ENCODE measurements at places on chromosomes 11 and 22. TPM values are rescaled to one million over a fixed set of nuclear protein-coding genes. Genes with fewer than 3 reads are reported as not detected.
A peak's percentile ranks its signal among the peaks of the same experiment; 100 is the strongest.

The GNG3 gene
- total RNA-seq, result 3.9 TPM

The MAPK8IP1 gene
- total RNA-seq, result 31.6 TPM

The CCDC89 gene
- total RNA-seq, result not detected

The TEAD1 gene
- 79.9 TPM for total RNA-seq

The SEPTIN3 gene
- 24.0 TPM for total RNA-seq

The MOV10L1 gene
- total RNA-seq, result not detected

DNA sequence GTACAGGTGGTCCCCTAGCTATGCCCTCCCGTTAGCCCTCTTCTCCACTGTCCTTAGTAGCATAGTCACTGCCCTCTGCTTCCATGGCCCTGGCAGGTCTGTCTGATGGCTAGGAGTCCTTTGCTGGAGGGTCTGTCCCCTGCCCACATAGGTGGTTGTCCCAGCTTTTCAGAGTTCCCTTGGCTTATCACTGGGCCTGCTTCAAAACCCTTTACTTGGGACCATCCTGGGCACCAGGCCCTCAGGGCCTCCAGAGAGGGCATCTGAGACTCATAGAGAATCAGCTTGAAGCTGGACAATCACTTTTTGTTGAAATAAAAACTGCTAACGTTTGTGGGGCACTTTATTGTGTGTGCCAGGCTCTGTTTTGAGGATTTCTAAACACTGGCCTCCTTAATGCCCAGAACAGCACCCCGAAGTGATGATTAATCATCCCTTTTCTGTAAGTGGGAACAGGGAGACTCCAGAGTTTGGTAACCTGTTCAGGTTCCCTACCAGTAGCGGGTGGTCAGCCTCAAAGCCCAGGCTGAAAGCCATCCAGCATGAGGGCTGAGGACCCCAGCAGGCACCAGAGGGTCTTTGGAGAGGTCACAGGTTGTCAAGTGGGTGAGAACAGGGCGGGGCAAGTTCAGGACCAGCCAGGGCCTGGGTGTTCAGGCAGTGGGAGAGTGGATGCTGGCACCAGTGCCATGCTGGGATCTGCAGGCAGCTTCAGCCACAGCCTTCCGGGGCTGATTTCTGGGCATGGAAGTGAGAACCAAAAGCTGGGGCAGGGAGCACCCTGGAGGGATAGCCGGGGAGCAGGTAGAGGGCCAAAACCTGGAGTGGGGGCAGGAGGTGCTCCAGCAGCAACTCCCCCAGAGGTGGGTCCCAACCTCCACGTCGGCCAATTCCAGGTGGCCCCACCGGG is 495 bp upstream of the KCNK4 start:
- DNase-seq, result no peak

- no peak for DNase-seq
These were observed 313.9 kb downstream of the TMEM135 start for GRCh38 chr11:87351676-87352075.

GRCh38 chr11:103893371-103893770 is 143.1 kb upstream of the DDI1 start:
- no peak for DNase-seq

GRCh38 chr22:47357086-47357485 is 594.6 kb downstream of the TBC1D22A start:
- DNase-seq, result no peak

- no peak for DNase-seq
These were observed 125.9 kb upstream of the B3GAT1 start for GRCh38 chr11:134537941-134538340.

- peak; percentile 78 for DNase-seq
These were observed 374.8 kb downstream of the MIAT start for GRCh38 chr22:27032091-27032761.

- no peak for DNase-seq
These were observed 1231.7 kb downstream of the LRRC4C start for GRCh38 chr11:40227730-40228129.

GRCh38 chr11:117302228-117302627 is 11.1 kb downstream of the BACE1-AS start:
- DNase-seq, result no peak

DNA sequence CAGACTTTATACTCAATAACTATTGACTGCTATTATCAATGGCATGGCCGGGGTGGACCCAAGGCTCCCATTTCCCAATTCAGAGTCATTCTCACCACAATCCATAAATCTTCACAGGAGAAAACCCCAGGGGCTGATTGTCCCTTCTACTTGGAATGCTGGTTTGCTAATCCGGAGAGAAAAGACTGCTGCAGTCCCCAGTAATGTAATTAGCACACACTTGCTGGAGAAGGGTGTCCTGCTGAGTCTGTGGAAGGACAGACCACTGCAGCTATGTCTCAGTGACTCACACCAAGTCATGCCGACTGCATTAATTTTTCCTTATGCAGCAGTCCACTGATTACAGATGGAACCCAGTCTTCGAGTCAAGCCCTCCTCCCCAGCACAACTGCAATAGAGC is 5.9 kb upstream of the ETS1 start:
- peak; percentile 36 for DNase-seq
